ENCODE measurements at places on chromosomes 7 and 10.

DNA sequence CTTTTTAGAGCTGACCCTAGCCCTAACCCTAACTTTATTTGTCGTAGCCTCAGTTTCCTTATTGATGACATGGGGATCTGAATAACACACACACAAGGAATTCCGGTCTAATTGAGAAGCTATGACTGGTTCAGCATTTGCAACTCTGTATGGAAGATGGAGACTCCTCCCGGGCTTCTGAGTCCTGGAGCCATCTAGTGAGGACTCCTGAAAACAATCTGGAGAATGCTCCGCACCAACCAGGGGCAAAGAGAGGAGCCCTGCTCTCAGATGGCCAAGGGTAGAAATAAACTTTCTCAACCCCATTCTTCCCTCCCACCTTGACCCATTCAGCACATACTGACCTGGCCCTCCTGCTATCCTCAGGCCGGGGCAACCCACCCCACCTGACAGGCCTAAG is 26.4 kb downstream of the MBL2 start:
- no peak for DNase-seq

GRCh38 chr7:26655781-26656180 is 208.6 kb downstream of the SKAP2 start:
- DNase-seq: no peak

- no peak for DNase-seq
Observed at GRCh38 chr7:112990624-112991023, 96.0 kb downstream of the GPR85 start.

DNA sequence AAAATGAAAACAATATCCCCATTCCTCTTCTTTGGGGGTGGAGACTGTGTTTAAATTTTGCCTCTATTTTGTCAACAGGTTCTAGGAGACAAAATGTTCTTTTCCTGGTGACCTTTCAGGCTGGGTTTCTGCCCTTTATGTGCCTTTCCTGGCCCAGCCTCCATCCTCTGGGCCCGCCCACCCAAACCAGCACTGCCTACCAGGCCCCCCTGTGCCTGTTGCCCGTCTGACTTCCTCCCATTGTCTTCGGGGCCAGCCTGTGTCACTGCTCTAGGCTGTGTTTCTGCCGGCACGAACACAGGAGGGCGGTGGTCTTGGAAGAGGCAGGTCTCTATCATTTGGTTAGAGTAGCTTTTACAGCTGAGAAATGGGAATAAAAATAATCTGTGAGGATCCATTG is 13.9 kb downstream of the TSPAN14 start:
- no peak for DNase-seq

- no peak for DNase-seq
Observed at GRCh38 chr10:122298206-122298597, 27.1 kb downstream of the BTBD16 start.

DNA sequence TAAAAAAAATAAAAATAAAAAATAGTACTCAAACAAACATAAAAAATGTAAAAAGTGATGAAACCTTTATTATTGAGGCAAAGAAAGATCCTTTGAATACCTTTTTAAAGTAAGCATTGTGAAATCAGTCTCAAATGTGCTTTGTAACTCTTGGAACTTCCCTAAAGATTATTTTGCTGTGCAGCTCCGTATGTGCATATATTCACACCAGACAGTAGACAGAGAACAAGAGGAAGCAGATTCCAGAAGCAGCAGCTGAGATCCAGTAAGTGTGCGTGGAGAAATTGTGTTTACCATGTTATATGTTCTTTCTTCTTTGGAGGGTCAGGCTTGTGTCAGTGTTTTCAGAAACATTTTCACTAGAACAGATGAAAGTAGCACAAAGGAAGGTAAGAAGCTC is 324.9 kb downstream of the AGMO start:
- DNase-seq: no peak

GRCh38 chr10:93873420-93874115 is 20.2 kb upstream of the SLC35G1 start:
- DNase-seq: no peak

DNA sequence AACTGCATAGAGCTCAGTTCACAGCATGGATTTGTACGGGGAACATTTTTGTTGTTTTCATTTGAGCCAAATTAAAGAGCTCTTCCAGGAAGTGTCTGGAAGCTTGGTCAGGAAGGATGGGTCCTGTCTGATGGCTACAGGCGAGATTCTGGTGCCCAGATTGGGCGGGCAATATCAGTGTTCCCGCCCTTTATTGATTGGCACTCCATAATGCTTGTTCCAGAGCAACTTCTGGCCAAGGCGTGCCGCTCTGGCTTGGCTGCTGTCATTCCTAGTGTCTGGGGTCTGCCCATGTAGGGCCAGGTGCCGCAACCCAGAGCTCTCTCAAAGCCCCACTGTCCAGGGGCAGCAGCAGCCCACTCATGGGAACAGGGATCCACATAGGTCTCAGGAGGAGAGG is 45.9 kb downstream of the RAMP3 start:
- no peak for DNase-seq

- DNase-seq: no peak
Observed at GRCh38 chr7:43834463-43835251, 34.7 kb downstream of the MRPS24 start.

DNA sequence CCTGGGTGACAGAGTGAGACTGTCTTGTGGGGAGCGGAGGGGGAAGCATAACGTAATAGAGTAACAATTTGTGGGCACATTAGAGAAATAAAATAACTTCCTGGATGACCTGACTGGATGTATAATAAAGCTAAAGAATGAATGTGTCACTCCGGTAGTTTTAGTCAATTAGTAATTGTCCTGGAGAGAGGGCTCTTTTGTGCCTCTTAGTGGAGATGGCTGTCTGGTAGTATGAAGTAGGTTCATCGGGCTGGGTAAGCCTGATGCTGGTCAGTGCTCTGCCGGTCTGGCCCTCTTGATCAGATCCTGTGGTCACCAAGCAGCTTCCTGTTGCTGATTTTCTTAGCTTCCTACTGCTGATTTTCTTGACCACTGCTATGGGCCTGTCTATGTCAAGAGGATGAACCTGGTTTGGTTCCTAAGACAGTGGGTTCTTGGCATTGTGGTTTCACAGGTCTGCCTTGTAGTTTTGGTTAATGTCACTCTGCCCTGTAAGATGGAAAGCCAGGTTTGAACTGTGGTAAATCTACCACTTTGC is 34.1 kb downstream of the ZRANB1 start:
- no peak for DNase-seq

- DNase-seq: no peak
Observed at GRCh38 chr7:137642472-137642871, 204.3 kb downstream of the DGKI start.

DNA sequence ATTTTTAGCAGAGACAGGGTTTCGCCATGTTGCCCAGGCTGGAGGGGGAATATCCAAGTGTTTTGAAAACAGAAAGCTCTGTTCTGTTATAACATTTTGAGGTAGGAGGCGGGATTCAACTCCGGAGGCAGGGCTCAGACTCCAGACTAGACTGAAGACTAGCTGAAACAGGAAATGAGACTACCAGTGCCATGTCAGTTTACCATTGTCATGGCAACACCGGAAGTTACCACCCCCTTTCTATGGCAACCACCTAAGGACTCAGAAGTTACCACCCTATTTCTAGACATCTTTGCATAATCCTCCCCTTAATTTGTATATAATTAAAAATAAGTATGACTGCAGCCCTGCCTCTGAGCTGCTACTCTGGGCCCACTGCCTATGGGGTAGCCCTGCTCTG is 1069.1 kb upstream of the AUTS2 start:
- no peak for DNase-seq

DNA sequence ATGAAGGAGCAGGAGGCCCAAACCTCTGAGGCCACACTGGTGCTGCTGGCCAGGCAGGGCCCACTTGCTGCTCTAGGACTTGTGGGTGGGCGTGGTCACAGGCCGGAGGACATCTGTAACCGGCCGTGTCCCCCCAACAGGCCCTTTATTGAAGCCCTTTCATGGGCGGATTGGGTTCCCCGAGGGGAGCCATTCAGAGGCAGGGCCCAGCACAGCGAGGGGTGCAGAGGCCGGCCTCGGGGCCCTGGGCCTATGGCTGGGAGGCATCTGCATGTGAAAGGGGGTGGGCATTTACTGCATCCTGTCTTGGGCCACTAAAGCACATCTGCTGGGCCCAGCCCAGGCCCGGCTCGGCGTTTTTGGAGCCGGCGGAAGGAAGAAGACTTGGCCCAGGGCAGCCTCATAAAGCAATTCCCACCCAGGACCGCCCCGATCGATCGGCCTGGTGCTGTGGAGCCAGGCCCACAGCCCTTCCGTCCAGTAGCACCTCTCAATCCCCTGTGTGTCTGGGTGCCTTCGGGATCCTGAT is 8.4 kb downstream of the LHPP start:
- DNase-seq: no peak

- no peak for DNase-seq
Observed at GRCh38 chr10:76080991-76081390, 649.6 kb downstream of the LRMDA start.

- DNase-seq: no peak
Observed at GRCh38 chr7:139635526-139636302, 112.2 kb downstream of the CLEC2L start.

DNA sequence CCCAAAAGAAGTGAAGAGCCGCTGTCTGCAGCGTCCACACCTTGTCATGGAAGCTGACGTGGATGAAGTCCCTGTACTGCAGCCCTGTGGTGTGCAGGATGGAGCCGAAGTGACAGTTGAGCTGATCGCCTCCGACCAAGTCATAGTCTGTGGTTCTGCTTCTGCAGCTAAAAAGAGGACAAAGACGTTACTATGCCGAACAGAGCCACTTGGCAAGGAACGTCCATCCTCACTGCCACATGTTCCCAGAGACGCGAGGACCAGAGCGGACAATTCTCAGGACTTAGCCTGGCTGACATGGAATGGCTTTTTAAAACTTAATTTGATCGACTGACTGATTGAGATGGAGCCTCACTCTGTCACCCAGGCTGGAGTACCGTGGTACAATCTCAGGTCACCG is 21.8 kb downstream of the DAGLB start:
- no peak for DNase-seq

- DNase-seq: no peak
Observed at GRCh38 chr10:103791858-103792257, 63.5 kb downstream of the SH3PXD2A start.

GRCh38 chr7:139078911-139079310 is 30.6 kb downstream of the ZC3HAV1 start:
- no peak for DNase-seq

- no peak for DNase-seq
Observed at GRCh38 chr7:32658034-32658433, 162.7 kb downstream of the AVL9 start.

DNA sequence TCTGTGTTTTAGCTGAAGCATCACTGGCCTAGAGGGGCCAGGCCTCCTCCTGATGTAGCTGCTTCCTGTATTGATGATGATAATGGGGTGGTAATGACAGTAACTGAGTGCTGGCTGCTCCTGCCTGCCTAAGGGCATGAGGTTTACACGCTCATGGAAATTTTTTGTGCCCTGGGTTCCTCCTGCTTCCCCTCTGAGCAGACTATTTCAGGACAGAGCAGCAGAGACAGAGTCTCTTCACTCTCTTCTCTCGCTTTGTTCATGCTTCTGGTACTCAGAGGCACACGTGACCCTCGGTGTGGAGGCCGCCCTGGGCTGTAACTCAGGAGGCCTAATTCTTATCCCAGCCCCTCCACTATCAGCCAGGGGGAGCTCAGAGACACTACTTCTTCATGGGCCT is 27.9 kb downstream of the LRRC20 start:
- no peak for DNase-seq

DNA sequence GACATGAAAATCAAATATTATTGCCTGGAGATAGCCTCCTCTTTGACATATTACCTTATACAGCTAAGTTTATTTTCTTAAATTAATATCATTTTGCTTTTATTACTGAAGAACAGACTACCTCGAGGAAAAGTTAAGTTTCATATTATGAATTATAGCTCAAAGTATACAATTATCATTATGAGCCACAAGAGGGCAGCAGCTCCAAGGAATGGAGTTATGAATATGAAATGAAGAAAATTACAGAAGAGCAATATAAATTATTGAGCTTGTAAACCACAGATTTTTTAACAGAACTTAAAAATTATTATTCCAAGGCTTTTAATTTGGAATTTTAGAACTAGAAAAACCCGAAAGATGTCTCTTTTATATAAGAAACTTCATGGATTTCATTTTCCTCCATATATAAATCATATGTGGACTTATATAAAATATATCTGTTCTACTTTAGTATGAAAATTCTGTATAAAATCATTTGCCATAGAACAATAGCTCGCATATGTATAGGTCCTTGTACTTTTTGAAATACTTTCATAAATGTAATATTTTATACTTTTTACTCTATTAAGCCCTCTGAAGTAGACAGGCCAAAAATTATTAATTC is 40.1 kb downstream of the IQUB start:
- peak; percentile 18 for DNase-seq

GRCh38 chr10:88557256-88557655 is 25.9 kb downstream of the RNLS start:
- no peak for DNase-seq

GRCh38 chr10:78779339-78779955 is 289.3 kb upstream of the ZMIZ1 start:
- no peak for DNase-seq

DNA sequence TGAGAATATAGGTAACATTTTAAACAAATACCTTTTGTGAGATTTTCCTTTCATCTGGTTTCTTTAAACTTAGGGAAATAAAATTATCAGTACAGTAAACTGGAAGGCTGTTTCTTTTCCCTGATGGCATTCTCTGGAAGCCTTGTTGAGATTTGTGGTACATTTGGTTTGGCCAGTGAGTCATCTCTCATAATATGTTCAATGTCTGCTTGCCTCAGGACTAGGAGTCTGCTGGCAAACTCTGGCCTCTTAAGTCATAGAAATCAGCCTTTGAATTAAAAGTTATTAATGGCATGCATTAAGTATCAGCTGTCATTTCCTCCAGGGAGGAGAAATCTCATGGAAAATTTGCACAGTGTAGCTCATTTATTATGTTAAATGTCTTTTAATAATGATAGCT is 316.6 kb upstream of the KIAA1217 start:
- DNase-seq: no peak

Data from frontal cortex (tissue), 4 donors.